Calu3 (cell line): ENCODE measurements at places on chromosomes 4 and X. TPM values are rescaled to one million over a fixed set of nuclear protein-coding genes. Genes with fewer than 3 reads are reported as not detected.

The CTSO gene
- total RNA-seq: 7.3 and 9.1 TPM in 2 replicates

The HSPA4L gene
- 16.4 and 17.8 TPM in 2 replicates for total RNA-seq

The IL13RA2 gene
- not detected in 2 replicates for total RNA-seq

The USP17L22 gene
- total RNA-seq: not detected in 2 replicates

- no peak for DNase-seq
These were observed 124.9 kb downstream of the IRF2 start for GRCh38 chr4:184349283-184350039.

DNA sequence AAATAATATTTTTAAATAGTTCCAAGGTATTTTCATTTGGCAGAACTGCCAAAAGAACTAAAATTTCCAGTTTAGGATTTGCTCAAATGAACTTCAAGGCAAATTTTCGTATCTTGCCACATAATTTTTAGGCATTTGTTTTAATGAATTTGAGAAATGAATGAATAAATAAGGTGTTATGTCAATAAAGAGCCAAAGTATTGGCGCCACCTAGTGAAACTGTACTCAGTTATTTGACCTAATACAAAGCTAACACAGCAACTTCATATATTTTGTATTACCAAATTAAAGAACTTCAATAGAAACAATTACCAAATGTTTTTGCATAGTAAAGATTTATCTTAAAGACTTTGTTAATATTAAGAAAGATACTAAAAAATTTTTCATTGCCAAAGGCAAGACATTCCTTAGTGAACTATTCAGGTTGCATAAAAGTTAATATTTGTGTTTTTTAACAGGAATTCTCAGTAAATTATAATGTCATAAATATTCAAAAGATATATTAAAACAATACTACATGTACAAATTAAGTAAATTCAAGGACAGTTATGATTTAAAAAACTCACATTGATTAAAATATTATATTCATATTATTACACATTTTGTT lies 50.3 kb downstream of the STPG2 start:
- DNase-seq: peak; percentile 8

GRCh38 chrX:119189595-119189994 lies 46.5 kb upstream of the PGRMC1 start:
- DNase-seq: no peak

DNA sequence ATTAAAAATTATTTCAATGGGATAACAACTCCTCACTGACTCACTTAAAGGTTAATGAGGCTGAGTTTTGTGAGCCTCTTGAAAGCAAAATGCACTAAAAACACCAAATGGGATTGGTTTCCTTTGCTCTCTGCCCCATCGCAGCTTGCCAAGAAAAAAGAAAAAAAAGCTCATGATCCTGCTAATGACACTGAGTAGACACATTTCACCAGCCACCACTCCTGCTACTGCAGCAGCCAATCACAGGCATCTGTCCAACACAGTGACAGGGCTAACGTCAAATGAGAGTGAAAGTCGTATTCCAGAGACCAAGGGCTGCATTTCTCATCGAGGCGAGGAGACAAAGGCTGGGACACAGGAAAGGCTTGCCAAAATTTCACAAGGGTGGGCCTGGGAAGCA lies 5.2 kb downstream of the APBB2 start:
- DNase-seq: no peak

DNA sequence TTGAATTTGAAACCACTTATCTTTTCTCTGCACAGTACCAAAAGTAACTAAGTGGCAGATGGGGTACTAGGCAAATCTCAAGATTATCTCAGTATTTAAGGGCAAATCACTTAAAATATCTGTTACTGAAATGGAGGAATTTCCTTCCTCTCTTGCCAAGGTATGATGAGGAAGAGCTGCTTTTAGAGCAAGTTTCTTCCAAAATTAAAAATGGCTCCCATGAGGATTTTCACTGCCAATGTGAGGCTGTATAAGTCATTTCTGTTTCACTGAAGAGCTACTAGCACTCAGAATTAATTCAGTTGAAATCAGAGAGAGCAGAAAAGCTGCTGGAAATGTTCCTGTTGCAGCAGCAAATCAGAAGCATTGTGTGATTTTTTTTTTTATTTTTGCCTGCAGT lies 43.4 kb downstream of the GABRB1 start:
- no peak for DNase-seq

GRCh38 chrX:9163214-9163709 lies 129.3 kb upstream of the FAM9B start:
- no peak for DNase-seq
